ENCODE measurements at places on chromosomes 11 and 22. TPM values are rescaled to one million over a fixed set of nuclear protein-coding genes. Genes with fewer than 3 reads are reported as not detected.

DNA sequence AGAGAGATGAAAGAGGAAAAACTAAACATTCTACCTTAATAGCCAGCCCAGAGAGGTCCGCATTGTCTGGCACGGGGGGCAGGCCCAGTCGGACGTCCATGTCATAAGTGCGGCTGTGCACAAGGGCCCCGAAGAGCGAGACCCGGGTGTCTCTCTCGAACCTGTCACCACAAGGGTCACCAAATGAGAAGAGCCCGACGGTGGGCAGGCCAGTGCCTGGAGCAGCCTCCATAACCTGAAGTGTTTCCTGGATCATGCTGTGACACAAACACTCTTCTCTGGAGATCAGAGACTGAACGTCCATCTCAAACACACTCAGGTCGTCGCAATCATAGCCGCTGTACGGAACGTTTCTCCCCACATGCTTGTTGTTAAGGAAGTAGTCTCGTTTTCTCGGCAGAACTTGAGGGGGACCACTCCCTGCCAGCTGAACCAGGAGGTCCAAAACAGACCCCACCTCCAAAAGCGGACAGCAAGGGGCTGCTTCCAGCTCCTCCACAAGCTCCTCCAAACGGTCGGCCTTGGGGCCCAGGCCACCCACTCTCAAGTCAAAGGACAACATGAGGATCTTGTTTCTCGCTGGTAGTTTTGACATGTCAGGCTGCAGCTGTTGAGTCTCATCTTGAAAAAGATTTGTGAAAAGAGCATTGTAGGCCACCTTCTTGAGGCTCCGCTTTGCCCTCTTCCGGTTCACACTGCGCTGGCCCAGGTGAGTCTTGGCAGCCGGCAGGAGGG lies 971 bp downstream of the TUBGCP6 start:
- DNase-seq: no peak

DNA sequence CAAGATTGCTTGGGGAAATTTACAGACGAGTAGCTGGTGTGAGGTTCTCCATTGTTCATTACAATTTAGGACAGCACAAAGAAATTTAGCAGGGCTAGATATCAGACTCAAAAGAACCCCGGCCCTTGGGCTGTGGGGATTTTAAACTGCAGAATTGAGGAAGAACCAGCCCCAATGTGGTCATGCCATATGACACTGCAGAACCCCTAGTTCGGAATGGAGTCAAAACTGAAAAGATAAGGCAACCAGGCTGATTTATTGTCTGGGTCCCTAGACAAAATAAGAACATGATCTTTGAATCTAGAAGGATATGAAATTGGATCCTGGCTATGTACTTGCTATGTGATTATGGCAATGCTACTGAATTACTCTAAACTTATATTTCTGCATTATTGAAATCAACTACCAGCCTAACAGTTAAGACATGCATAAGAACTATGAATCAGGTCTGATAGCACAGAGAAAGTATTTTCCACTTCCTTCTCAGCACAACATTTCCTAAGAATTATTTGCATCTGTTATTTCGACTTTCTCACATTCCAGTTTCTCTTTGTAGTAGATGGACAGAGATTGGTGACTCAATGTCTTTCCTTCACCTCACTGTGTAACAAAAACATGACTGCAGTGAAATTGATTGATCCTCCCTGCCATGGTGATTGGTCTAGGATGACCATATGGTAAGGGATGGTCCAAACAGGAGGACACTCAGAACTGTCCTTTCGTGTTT lies 13.2 kb downstream of the MMP3 start:
- no peak for DNase-seq

DNA sequence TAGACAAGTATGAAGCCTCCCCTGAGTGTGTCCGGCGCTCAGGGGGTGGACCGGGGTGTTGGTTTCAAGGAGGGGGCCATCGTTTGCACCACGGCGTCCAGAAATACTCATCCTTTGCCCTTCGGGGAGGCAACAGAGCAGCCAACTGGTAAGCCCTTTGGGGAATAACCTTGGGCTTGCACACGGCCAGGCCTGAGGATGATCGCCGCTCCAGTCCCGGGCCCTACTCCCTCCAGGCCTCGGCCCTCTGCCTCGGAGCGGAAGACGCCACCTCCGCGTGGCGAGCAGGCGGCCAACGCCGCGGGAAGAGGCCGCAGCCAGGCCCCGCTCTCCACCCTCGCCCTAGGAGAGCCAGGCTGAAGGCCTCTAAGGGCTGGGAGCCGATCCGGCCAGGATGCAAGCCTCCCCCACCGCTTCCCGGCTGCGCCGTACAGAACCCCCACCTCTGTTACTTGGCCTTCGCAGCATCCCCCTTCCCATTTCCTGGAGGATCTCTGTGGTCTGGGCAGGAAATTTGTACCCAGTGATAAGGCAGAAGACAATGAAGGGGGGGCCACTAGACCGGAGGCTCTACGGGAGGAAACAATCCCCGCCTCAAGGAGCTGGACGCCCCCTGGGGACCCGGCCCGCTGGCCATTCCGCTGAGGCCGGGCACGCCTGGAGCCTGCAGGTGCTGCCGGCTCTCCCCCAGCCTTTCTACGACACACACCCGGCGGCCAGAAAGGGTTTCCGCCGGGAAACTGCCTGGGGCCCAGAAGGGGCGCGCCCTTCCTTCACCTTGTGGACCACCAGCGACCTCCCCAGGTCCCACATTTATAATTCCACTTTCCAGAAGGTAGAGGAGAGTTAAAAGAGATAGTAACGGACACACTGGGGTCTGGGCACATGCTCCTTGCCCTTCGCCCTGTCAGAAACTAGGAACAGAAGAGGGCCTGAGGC lies 2.6 kb downstream of the ESAM start:
- no peak for DNase-seq

Gene DDTL
- not detected for total RNA-seq

- DNase-seq: no peak
These were observed 3.4 kb downstream of the ROBO3 start for GRCh38 chr11:124868331-124869274.

Gene MS4A3
- 0.13 TPM for total RNA-seq

DNA sequence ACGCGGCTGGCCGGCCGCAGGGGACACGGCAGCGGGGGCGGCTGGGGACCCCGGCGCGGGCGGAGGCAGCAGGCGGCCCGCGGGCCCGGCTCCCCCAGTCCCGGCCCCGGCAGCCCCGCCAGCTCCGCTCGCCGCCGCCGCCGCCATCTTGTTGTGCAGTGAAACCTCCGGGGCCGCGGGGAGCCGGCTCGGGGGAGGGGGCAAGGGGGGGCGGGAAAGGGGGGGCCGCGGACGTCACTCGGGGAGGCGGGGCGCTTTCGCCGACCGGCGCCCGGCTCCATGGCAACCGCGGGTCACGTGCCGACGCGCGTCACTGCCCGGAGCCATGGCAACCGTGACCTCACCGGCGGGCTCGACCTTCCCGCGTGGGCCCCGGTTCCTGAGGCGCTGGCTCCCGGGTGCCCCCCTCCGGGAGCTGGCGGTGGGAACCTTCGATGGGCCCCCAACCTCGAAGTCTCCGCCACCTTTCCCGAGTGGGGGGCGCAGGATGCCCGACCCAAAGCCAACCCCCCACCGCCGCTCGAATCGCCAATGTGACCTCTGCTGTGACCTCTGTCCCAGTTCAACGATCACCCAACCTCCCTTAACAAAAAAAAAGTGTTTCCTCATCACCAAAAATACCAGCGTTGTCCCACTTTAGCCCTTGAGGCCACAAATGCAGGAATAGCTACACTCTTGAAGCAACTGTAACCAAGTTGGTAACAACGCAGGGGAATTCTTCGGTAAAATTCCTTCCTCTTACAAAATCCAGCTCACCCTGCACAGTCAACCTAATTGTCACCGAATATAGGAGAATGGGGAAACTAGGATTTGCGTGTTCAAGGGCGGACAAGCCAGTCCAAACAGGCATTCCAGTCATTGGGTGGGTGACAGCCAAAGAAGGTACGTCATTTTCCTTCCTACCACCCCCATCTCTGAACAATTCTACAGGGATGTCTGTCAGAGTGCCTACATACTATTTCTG lies at the start of gene SIK3:
SIK3 (minus strand) TSS at position 160 of the 964 bp plus-strand sequence; CDS start at position 147, 13 bp downstream.
- DNase-seq: peak; percentile 30

Gene RASD2
- 26.7 TPM for total RNA-seq

GRCh38 chr22:20629401-20629800 lies 122.0 kb downstream of the MED15 start:
- DNase-seq: no peak

GRCh38 chr22:44947846-44948245 lies 62.0 kb downstream of the PHF21B start:
- no peak for DNase-seq

- DNase-seq: no peak
These were observed 12.9 kb upstream of the WNT11 start for GRCh38 chr11:76219243-76219642.

- DNase-seq: no peak
These were observed 241.5 kb downstream of the DDX10 start for GRCh38 chr11:108906329-108906728.

DNA sequence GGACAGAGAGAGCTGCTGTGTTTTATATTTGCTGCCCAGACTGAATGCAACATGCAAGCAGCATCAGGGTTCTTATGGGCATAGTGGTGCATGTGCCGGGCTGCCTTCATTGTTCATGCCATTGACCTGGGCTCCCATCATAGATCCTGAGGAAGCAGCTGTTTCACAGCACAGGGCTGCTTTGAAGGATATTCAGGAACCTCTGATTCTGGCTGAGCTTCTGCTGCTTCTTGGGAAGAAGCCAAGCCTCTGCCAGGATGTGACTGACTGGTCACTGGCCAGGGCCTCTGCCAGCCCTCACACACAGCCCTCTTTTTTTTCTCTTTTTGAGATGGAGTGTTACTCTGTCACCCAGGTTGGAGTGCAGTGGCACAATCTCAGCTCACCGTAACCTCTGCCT lies 43.3 kb downstream of the CYB5R2 start:
- DNase-seq: no peak

GRCh38 chr11:93585758-93586157 lies 42.6 kb upstream of the SMCO4 start:
- DNase-seq: no peak

DNA sequence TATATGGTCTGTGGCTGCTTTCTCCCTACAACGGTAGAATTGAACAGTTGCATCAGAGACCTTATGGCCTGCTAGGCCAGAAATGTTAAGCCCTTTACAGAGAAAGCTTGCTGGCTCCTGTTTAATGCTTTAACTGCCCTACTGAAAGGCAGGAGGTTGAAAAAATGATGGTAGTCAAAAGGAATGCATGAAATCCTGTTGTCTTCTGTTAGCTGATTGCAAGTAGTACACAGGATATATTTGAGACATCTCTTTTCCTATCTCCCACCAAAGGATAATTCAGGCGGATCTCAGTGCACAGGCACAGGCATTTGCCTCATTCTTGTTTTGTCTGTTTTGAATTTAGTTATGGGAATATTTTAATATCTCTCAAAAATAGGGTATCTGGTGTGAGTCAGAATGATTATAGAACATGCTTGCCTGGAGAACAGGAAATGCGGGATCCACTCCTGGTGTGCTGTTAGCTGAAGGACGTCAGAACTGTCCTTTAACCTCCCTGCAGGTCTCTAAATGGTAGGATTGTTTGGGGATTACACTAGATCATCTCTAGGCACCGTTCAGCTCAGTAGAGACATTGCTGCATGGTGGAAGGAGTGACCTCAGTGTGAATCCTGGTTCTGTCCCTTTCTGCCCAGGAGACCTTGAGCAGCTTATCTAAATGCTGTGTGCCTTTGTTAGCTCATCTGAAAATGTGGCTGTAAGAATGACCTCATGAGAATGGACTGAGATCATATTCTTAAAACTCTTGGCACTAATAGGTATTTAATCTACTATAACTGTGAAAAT lies 49.5 kb downstream of the PACS1 start:
- peak; percentile 48 for DNase-seq

Gene CTSW
- not detected for total RNA-seq

Gene RTN4RL2
- total RNA-seq: 0.90 TPM

DNA sequence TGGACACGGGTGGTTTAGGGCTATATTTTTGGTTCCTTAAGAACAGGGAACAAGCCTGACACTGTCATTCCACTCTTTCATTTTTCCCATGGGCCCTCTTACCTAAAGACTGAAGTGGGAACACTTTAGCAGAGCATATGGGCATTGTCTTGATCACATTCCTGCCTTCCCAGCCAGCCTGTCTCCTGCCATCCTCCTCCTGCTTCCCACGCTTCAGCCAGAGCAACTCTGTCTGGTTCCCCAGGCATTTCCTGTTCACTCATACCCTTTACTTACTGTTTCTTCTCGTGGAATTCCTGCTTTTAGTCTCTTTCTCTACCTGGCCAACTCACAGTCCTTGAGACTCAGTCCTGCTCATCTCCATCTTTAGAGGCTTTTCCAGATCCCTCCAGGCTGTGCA lies 22.8 kb downstream of the MRPL16 start:
- no peak for DNase-seq

DNA sequence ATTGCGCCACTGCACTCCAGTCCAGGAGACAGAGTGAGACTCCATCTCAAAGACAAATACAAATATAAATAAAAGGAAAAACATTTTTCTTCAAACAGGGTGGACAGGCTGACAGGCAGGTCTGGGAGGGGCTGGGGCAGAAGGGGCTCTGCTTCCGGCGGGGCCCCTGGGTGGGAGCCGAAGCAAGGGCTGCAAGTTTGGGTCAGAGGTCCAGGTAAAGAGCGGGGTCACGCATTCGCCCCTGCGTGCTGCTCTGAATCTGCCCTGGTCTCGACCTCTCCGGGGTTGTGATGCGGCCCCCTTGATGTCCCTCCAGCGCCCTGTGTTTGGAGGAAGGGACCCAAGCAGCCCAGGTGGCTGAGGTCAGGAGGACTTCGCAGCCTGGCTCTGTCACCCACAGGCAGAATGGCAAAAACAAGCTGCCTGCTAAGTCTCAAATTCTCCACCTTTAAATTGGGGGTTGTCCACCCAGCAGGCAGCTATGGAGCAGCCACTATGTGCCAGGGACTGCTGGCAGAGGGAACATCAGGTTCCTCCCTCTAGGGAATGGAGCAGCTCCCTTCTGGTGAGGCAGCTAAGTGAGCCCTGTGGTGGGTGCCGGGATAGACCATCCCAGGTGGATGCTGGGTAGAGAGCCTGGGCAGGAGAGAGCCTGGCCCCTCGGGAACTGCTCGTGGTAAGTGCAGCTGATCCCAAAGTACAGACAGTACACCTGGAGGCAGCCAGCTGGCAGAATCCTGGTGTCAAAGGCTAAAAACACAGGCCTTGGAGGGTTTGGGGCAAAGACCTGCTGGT lies 10.3 kb upstream of the PHF21B start:
- DNase-seq: no peak

Gene ACR
- total RNA-seq: 0.21 TPM

DNA sequence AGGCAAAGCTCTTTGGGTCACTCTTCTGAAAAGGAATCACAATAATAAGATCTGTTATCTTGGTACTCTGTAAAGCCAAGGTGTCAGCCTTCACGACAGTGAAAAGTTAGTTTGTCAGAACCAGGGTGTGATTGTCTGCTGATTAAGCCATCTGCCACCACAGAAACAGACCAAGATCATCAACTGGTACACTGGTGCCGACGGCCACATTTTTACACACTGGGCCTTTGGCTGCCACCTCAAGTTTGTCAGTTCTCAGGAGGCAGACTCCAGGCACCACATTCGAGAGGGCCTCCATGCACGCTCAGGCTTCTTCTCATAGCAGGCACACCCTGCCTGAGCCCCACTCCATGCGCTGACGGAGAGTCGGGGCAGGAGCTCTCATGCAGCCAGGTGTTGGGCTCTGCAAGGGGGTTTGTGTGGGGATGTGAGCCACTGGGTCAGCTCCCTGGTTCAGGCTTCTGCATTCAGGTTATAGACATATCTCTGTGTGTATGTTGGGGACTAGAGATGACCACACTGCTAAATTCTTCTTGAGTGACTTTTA lies 66.2 kb downstream of the KCNJ1 start:
- DNase-seq: no peak

Data from Panc1 (cell line).